ENCODE measurements at places on chromosomes 7 and 10.

- DNase-seq, result no peak
Measured at GRCh38 chr7:133888061-133888930, 238.8 kb upstream of the LRGUK start.

DNA sequence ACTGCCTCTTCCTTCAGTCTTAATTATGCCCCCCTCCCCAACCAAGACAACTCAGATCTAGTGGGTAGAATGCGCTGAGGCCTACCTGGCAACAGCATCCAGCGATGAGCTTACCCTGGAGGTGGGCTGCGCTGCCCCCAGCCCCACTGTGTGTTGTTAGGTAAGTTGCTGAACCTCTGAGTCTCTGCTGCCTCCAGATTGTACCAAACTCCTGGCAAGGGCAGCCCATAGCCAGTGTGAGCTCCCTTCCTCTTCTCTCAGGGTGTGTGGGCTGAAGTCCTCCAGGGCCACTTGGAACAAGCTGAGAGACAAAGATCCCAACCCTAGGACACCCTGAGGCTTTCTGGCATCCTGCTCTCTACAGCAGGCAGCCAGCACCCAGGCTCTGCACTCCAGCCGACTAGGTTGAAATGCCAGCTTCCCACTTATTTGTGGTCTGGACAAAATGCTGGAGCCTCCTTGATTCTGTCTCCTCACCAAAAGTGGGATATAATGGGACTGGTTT, 135.3 kb downstream of the ARHGAP22 start:
- DNase-seq, result no peak

GRCh38 chr10:15419279-15419874, 48.3 kb upstream of the FAM171A1 start:
- peak; percentile 17 for DNase-seq

DNA sequence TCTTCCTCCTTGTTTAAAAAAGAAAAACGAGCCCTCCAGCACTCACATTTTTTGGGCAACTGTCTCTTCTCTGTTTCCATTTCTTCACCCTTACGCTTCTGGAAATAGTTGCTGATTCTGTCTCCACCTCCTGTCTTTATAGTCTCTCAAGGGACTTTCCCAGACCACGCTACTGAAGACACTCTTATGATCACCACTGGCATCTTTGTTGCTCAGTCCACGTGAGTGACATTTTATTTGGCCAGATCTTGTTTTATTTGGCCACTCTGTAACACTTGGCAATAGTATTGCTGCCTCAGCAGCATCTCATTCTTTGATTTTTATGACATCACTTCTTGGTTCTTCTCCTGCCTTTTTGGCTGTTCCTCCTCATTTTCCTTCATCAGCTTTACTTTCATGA, 21.6 kb upstream of the NME8 start:
- no peak for DNase-seq

- DNase-seq, result peak; percentile 56
Measured at GRCh38 chr7:114026486-114027089, 107.8 kb upstream of the PPP1R3A start.

- no peak for DNase-seq
Measured at GRCh38 chr10:129966370-129966888, 2.4 kb upstream of the EBF3 start.

Measured in RCC 7860 (cell line).